ENCODE measurements at places on chromosomes 16 and 17.

DNA sequence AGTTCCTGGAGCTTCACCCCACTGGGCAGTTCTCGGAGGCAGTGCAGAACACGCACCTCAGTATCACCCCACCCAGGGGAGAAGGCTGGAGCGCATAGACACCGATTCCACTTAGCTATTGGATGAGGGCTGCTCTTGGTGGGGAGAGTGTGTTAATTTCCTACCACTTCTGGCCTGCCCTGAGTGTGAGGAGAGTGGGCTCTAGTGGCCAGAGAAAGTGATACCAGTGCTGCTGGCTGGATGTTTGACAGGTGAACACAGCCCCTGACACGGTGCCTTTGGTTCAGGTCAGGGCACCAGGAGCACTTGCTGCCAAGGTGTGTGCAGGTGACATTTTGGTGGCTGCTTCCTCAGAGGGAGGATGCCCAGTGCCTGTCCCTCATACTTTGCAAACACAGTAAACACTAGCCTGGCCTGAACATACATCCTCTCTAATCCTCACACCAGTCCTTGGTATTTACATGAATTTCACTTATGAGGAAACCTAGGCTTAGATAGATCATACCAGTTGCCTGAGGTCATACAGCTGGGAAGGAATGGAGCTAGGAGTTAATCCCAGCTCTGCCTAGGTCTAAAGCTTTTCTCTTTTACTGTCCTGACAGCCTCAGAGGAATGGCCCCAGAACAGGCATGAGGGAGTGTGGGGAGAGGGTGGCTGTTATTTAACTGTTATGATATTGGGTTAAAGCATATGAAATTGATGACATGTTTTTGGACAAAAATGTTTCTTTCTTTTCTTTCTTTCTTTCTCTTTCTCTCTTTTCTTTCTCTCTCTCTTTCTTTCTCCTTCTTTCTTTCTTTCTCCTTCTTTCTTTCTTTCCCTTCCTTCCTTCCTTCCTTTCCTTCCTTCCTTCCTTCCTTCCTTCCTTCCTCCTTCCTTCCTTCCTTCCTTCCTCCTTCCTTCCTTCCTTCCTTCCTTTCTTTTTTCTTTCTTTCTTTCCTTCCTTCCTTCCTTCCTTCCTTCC is 21.0 kb upstream of the ITGAX start:
- peaks cover 11% of the 10 kb centered on the region for H3K36me3 ChIP-seq
- H3K4me1 ChIP-seq: peaks cover 45% of the 10 kb centered on the region
- H3K27me3 ChIP-seq: peaks cover 3% of the 10 kb centered on the region
- peak overlapping the region; percentile 40 for H3K27ac ChIP-seq
- no peak for DNase-seq

DNA sequence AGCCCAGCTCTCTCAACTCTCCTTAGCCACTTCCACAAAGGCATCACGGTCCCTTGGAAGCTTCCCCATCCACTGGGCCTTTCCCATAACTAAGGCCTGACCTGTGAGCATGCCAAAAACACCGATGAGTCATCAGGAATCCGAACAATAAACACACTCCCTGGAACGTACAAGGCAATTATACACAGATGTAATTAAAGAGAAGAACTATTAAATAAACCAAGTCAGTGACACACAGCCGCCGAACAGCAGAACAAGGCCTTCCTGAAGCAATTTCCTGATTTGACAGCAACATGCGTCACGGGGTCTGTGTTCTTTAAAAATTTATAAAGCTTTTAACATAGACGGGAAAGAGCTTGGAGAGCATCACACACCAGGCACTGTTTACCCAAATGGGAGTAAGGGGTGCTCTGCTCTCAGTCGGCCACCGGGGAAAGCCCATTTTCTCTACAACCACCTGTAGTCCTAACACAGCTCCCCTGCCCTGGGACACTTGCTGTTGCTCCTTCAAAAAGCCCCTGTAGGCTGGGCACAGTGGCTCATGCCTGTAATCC is 29.4 kb downstream of the COG7 start:
- peaks cover 19% of the 10 kb centered on the region for H3K36me3 ChIP-seq
- no peak for DNase-seq
- no peaks in the 10 kb centered on the region for H3K27me3 ChIP-seq
- no peak overlapping the region for H3K27ac ChIP-seq

GRCh38 chr17:78641243-78641642 is 64.0 kb upstream of the DNAH17 start:
- peaks cover 4% of the 10 kb centered on the region for H3K36me3 ChIP-seq
- H3K27me3 ChIP-seq: peaks cover 6% of the 10 kb centered on the region
- no peak overlapping the region for H3K4me3 ChIP-seq
- H3K27ac ChIP-seq: no peak overlapping the region
- H3K4me1 ChIP-seq: peaks cover 25% of the 10 kb centered on the region
- no peak for DNase-seq

- H3K4me1 ChIP-seq: peaks cover 76% of the 10 kb centered on the region
- H3K36me3 ChIP-seq: peaks cover 5% of the 10 kb centered on the region
- no peak for DNase-seq
- H3K27ac ChIP-seq: no peak overlapping the region
These were observed 1.4 kb downstream of the HES7 start for GRCh38 chr17:8122422-8122923.

- no peak for DNase-seq
- H3K36me3 ChIP-seq: no peaks in the 10 kb centered on the region
- H3K4me1 ChIP-seq: no peaks in the 10 kb centered on the region
- H3K27ac ChIP-seq: no peak overlapping the region
- no peak overlapping the region for H3K4me3 ChIP-seq
These were observed 357.2 kb upstream of the TNRC6C start for GRCh38 chr17:77601054-77601979.

DNA sequence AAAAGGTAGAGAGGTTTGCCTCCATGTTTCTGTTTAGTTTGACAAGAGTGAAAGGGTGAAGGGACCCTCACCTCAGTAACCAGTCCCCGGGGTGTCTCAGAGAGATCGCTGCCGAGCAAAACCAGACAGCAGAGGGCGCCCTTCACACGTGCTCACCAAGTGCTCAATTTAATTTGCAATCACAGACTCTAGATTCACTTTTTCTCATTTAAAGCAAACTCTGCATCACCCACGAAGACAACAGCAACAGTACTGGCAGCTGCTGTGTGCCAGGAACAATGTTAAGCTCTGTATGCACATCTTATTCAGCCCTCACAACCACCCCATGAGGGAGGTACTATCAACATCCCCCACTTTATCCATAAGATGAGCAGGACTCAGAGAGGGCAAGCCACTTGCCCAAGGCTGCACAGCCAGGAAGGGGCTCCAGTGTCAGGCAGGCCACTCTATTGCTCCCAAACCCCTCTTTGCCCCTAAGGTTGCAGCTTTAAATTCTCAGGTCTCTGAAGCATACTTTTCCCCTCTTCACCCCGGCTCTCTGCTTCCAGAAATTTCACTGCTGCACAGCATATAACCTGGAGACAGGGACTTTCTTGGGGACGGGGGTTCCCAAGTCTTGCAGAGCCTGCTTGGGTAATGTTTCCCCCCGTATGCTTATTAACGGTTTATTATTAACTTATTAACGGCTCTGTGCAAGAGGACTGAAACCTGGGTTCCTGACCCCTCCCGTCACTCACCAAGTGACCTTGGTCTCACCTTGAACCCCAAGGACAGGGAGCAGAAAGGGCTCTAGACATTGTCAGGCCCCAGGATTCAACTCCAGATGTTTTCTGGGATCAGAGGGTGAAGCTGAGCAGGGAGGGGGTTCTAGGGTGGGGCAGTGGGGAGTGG is 70.9 kb downstream of the CNGB1 start:
- H3K27ac ChIP-seq: no peak overlapping the region
- peaks cover 2% of the 10 kb centered on the region for H3K4me1 ChIP-seq
- H3K36me3 ChIP-seq: no peaks in the 10 kb centered on the region
- no peak overlapping the region for H3K4me3 ChIP-seq
- peak; percentile 61 for DNase-seq
- peaks cover 9% of the 10 kb centered on the region for H3K27me3 ChIP-seq

DNA sequence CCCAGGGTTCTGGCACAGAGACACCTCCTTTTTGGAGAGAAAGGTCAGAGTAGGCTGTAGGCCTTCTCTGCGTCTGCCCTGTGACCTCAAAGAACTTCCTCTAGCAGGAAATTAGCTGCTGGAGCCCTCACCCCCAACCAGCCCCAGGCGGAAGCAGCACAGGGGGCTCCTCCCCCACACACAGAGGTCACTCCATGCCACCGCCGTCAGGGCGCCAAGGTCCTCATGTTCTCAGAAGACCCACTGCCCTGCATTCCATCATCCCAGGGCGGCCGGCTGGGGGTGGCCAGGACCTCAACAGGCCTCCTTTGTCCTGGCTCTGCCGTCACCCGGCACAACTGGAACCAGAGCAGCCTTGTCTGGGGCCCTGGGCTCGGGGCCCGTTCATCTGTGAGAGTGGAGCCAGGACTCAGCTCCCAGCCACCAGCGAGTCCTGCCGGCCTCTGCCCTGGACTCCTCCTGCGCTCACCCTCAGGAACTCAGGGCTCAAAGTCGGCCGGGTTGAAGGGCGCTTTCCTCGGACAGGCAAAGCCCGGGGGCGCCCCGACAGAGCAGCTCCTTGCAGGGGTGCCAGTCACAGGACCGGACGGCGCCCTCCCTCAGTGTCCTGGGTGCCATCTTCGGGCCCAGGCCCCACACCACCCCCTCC is 1.2 kb downstream of the TMC6 start:
- H3K27ac ChIP-seq: peak overlapping the region; percentile 87
- peak overlapping the region; percentile 90 for H3K4me3 ChIP-seq
- peaks cover 48% of the 10 kb centered on the region for H3K4me1 ChIP-seq
- peak; percentile 67 for DNase-seq
- H3K36me3 ChIP-seq: peaks cover 25% of the 10 kb centered on the region

DNA sequence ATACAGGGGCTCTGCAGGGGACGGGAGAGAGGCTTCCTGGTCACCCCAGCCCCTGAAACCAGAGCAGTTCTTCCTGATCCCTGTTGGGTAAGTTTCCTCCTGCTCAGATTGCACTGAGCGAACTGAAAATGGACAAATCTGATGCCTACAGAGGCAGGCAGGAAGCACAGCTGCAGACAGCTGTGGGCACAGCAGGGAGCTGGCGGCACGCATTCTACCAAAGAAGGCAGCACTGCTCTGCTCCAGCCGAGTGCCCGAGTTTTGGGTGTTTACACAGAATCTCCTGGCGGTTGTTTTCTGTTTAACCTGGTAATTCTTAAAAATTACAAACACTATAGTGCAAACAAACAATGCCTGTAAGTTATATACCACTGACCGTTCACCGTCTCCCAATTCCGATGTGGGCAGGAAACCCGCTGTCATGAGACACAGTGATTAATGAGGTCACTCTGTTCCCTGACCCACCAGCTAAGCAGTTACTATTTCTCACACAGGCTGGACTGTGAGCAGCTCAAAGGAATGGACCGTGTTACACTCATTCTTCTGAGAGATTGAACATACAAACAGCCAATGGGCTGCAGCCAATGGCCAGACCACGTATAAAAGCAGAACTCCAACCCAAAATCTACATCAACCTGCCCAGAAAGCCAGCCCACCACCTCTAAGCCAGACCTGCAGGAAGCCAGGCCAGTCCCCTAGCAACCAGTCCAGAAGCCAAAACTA is 25.5 kb downstream of the NSMCE1 start:
- no peaks in the 10 kb centered on the region for H3K27me3 ChIP-seq
- H3K4me1 ChIP-seq: peaks cover 90% of the 10 kb centered on the region
- peak overlapping the region; percentile 19 for H3K4me3 ChIP-seq
- no peak for DNase-seq
- H3K27ac ChIP-seq: peak overlapping the region; percentile 47
- H3K36me3 ChIP-seq: peaks cover 38% of the 10 kb centered on the region

DNA sequence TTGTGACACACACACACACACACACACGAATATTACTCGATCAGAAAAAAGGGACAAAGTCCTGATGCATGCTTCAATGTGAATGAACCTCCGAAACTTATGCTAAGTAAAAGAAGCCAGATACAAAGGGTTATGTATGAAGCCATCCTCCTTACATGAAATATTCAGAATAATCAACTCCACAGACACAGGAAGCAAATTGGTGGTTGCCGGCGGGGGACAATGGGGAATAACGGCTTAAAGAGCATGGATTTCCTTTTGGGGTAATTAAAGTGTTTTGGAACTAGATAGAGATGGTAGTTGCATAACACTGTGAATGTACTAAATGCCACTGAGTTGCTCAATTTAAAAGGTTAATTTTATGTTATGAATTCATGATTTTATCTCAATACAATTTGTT is 8.1 kb upstream of the CACNG5 start:
- H3K4me1 ChIP-seq: peaks cover 9% of the 10 kb centered on the region
- peaks cover 32% of the 10 kb centered on the region for H3K27me3 ChIP-seq
- DNase-seq: no peak

GRCh38 chr16:49698931-49699840 is 156.7 kb downstream of the ZNF423 start:
- DNase-seq: no peak
- H3K36me3 ChIP-seq: no peaks in the 10 kb centered on the region
- no peak overlapping the region for H3K27ac ChIP-seq
- no peaks in the 10 kb centered on the region for H3K4me1 ChIP-seq

- no peaks in the 10 kb centered on the region for H3K4me1 ChIP-seq
- H3K27ac ChIP-seq: no peak overlapping the region
- no peak overlapping the region for H3K4me3 ChIP-seq
- H3K27me3 ChIP-seq: no peaks in the 10 kb centered on the region
These were observed 499.8 kb downstream of the KCNJ2 start for GRCh38 chr17:70668938-70669778.

DNA sequence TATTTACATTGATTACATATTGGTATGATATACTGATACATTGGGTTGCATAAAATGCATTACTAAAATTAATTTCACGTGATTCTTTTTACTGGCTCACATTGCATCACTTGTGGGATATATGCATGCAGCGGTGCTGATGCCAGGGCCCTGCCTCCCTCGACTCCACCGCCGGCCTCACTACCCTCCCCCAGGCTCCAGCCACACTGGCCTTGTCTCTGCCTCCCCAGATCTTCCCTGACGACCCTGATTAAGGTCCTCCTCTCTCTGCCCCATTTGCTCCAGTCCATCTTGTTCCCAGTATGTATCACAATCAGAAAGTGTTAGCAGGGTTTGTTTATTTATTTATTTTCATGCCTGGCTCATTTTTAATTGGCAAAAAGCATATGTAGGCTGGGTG is 306.8 kb downstream of the FOXL1 start:
- H3K27ac ChIP-seq: no peak overlapping the region
- H3K4me1 ChIP-seq: no peaks in the 10 kb centered on the region
- H3K4me3 ChIP-seq: no peak overlapping the region
- no peaks in the 10 kb centered on the region for H3K36me3 ChIP-seq

- H3K27me3 ChIP-seq: peaks cover 12% of the 10 kb centered on the region
- H3K4me1 ChIP-seq: no peaks in the 10 kb centered on the region
- H3K27ac ChIP-seq: no peak overlapping the region
- DNase-seq: no peak
- no peaks in the 10 kb centered on the region for H3K36me3 ChIP-seq
- no peak overlapping the region for H3K4me3 ChIP-seq
These were observed 5.0 kb upstream of the PVALEF start for GRCh38 chr17:81160306-81160705.

DNA sequence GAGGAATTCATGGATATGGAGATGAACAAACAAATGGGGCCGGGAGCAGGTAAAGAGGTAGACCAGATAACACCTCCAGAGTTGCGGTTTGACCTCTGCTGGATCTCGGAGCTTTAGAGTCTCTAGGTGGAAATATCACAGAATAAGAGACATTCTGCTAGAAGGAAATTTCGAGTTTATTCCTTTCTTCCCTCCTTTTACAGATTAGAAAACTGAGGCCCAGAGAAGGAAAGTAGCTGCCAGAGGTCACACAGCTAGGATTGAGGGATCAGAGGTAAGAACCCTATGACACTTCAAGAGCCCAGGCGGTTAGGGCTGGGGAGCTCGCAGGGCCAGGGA is 7.7 kb upstream of the COL1A1 start:
- H3K36me3 ChIP-seq: no peaks in the 10 kb centered on the region
- no peak for DNase-seq
- H3K27me3 ChIP-seq: peaks cover 43% of the 10 kb centered on the region
- H3K4me1 ChIP-seq: peaks cover 17% of the 10 kb centered on the region
